GM04504 (cell line): ENCODE measurements at places on chromosomes 5 and 9.

DNA sequence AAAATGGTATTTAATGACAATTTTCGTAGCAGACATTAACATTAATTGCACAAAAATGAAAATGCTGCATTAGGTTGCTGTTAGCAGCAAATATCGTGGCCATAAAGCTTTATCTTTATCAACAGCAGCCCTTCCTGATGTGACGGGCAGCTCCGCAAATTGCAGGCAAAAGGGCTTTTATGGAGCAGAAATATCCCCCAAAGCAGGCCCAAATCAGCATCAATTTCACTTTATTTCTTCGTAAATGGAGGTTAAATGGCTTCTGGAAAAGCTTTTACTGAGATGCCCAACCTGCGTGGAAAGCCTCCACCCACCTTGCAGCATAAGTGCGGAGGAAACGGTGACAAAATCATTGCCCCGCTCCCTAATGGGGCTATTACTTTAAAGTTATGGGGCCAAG, 77.9 kb upstream of the BARHL1 start:
- no peak for DNase-seq

GRCh38 chr5:137361280-137361679, 137.8 kb downstream of the SPOCK1 start:
- DNase-seq: no peak

DNA sequence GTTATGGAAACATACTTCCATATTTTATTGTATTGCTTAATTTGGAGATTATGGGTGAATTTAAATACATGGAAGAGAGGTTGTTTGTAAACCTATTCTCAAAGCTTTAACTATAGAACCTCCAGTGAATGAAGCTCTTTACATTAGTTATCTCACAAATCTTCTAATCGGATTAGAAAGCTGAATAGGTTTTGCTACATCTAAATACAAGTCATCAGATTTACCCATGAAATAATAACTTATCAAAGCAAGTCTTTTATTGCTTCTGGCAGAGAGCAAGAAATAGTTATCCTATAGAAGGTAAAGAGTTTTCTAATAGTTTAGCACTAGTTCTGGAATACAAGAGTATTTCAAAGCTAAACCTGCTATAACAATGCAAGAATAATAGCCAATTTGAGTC, 104.4 kb upstream of the SREK1 start:
- DNase-seq: no peak

DNA sequence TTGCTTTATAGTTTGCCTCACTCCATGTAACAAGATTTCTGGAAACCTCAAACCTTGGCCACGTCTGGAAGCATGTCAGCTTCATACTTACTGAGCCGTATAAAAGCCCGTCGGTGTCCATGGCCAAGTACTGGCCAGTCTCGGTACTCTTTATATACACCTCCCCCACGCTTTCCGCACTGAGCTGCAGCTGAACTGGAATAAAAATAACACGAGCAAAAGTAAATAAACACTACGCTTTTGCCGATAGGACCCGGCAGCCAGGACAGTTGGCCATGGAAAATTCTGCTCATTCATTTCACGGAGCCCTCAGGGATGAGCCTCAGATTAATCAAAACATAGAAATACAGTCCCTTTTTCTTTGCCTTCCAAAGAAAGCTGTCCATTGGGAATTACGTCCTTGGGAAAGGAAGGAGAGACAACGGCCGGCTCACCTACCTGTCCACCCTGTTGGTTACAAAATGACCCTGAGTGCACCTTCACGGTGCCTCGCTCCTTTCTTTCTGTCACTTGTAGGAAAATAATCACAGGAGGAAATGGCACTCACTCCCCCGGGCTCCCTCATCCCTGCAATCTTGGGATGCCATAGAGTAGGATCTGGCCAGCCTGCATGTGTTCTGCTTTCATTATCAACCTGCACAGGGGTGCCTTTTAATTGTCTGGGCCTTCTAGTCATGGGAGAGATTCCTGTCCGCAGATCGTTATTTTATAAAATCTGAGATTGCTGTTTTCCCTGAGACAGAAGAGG, 85.1 kb downstream of the FGF1 start:
- peak; percentile 10 for DNase-seq

GRCh38 chr5:76427206-76428140, 24.4 kb downstream of the IQGAP2 start:
- no peak for DNase-seq

GRCh38 chr5:26807231-26808199, 230.9 kb downstream of the CDH9 start:
- no peak for DNase-seq

DNA sequence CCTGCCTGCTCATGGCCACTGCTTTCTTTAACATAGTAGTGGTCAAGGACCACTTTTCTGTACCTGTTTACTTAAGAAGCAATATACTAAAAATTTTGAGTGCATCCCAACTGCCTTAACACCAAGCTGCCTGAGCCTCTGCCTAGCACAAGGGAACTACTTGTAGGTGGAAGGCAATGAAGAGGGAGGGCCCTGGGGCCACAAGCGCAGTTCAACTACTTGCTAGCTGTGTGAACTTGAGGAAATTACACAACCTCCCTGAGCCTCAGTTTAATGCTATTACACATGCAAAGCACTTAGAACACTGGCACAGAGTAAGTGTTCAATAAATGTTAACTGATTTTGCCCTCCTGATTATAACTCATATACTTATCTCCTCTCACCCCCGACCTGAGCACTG, 6.3 kb downstream of the ARL15 start:
- DNase-seq: no peak

DNA sequence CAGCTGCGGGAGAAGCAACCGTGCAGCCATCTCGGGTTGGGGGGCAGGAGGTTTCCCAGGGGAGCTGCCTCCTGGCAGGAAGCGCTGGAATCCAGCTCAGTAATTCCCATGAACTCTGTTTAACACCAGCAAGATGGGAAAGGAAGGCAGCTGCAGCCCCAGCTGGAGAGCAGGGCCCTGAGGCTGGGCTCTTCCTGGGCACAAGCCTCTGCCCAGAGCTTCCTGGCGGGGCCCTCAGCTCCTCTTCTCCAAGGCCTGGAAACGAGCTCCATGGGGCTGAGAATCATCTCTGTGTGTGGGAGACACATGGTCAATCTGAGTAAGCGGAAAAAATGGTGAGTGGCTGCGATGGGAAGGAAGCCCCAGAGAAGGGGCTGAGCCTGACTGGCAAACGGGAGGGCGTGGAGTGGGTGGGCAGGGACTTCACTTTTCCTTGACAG, 6.3 kb downstream of the MRPL36 start:
- no peak for DNase-seq

DNA sequence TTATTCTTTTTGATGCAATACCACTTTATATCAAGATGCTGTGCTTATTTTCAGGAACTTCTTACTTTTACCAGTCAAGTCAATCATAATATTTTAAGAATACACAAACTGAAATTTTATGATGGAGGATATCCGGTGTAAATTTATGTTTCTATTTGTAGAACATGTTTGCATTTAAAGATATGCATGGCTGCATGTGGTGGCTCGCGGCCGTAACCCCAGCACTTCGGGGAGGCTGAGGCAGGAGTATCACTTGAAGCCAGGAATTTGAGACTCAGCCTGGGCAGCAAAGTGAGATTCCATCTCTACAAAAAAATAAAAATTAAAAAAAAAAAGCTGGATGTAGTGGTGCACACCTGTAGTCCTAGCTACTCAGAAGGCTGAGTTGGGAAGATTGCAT, 73.5 kb upstream of the ALDH1A1 start:
- DNase-seq: no peak

DNA sequence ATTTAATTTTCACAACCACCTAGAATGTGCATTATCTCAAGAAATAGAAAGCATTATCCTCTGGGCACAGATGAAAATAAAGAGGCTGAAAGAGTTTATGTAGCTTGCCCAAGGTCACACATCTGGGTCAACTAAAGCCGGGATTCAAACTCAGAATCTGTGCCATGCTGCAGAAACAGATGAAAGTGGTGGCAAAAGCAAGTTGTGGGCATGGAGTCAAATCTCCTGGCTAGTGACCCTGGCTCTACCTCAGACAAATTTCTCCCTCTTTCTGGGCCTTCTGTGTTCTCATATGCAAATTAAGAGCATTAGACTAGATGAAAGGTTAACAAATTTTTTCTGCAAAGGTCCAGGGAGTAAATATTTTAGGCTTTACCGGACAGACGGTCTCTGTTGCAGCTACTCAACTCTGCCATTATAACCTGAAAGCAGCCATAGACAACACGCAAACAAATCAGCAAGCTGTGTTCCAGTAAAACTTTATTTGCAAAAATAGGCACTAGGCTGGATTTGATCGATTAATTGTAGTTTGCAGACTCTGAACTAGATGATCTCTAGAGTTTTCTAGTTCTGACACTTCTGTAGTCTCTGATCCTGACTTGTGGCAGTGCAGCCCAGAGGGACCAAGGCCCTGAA, 6.0 kb upstream of the ADRA1B start:
- DNase-seq: no peak

DNA sequence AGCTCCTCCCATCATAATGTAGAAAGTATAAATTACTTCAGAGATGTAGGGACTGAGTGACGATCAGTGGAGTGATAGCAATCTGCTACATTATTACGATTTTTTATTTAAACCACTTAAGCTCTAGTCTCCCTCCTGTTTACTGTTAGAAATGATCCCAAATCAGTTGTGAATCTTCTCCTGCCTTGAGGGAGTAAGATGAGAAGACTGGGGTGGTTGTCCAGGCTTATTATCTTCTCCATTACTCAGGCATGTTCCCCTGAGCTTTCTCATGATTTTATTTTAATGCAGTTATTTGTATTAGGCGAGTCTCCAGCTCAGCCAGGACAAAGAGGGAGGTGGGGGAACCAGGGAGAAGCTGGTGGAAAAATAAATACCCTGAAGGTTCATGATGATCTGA, 48.2 kb upstream of the CTNNA1 start:
- DNase-seq: no peak

DNA sequence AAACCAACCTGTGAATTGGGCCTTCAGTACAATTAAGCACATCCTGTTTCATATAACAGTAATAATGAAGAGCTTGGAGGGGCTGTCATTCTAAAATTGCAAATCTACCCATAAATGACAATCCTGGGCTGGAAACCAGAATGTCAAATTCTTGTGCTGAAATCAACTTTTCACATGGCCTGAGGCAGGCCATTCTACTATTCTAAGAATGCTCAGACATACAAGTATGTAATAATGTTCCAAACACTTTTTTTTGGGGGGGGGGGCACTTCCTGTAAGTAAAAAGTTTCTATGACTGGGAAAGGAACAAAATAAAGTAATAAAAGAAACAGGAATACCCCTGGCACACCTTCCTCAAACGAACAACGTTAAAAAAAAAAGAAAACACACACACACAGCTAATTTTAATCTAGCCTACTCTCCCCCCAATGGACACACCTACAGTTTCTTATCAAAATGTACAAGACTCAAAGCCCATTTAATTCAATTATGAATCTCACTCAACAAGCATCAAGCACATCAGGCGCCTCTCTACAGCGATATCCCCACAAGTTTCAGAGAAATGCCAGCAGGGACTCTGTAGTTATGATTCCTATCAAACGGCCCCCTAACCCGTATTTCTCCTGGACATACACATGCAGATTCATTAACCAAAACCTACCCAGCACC, 1.4 kb downstream of the ETF1 start:
- no peak for DNase-seq

DNA sequence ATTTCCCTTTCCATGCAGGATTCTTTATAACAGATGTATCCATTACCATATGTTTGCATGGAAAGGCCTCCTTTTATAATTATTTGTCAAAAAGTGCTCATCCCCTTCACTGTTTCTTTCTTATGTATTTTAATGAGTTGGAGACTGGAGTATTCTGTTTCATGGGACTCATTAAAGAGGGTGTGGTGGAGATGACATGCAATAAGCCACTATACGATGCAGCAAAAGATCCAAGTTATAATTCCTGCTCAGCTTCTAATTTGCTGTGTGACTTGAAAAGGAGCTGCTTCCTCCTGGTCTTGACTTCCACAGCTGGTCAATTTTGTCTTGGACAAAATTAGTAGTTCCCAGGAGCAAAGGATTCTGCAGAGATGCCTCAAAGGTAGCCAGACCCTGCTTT, 13.9 kb downstream of the SGCD start:
- no peak for DNase-seq

DNA sequence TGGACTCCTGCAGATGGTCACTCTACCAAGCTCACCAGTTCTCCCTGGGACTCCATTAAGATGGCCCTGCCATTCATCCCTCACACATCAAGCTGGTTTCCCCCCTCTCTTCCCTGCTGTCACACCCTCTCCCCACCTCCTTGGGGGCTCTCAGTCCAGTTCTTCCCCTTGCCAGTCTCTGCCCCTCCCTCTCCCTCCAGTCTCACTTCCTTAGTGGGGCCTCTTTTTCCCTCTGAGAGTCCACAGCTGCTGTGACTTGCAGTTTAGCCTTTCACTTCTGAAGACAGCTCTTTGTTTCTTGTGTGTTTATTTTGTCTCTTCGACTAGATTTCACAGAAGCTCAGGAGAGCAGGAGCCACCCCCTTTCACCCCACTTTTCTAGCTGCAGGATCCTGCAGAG, 10.5 kb downstream of the DOCK2 start:
- DNase-seq: no peak

DNA sequence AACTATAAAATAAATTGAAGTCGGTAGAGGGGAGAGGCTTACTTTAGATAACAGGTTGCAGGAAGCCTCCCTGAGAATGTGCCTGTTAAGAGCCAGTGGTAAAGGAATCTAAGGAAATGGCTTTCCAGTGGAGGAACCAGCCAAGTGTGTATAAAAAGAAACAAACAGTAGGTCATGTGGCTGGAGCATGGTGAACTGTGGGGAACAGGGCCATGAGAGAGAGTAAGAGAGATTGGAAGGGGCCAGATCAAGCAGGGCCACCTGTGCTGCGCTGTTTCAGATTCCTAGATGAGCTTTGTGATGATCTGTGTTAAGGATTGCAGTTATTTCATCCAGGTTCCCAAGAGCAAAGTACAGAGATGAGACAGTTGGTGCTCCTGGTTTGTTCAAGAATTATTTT, 152.7 kb upstream of the SGCD start:
- DNase-seq: no peak

- no peak for DNase-seq
These were observed 9.3 kb upstream of the ANKDD1B start for GRCh38 chr5:75601996-75602395.

DNA sequence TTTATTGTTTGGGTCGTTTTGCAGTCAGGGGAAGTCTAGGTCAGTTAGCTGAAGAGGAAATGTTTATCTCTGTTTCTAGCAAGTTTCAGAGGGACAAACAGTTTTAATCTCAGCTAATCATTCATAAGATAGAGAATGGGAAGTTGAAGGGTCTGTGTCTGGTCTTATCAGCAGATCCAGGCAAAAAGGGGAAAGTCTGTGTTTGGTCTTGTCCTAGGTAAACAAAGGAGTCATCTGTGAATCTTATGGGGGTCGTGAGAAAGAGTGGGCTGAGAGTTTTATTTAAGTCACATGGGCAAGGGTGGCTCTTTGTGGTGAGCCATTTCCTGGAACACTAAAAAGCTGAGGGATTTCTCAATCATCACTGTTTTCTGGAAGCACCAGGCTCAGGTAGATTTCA, 5.6 kb upstream of the SNCAIP start:
- DNase-seq: no peak
